ENCODE measurements at places on chromosomes 12 and 14.

GRCh38 chr14:102584871-102585869, 7.3 kb upstream of the RCOR1 start:
- DNase-seq = no peak

- no peak for DNase-seq
These were observed 14.2 kb upstream of the BLTP3B start for GRCh38 chr12:100156731-100157426.

DNA sequence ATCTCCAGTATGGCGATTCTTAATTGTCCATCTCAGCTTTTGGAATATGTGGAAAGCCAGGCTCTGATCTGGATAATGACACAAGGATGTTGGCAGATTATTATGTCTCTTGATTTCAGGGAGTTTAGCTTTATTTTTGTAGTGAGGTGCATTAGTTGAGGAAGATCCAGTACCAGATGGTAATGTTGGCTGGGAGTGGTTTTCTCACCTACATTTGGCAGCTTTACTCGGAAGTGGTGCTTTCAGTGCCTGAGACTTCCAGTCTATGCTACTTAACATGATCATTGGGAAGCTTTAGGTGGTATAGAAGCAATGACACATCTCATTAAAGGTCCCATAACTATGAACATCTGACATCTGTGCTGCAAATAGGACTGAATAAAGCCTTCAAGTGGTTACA, 7.5 kb downstream of the SLC15A5 start:
- DNase-seq = no peak

DNA sequence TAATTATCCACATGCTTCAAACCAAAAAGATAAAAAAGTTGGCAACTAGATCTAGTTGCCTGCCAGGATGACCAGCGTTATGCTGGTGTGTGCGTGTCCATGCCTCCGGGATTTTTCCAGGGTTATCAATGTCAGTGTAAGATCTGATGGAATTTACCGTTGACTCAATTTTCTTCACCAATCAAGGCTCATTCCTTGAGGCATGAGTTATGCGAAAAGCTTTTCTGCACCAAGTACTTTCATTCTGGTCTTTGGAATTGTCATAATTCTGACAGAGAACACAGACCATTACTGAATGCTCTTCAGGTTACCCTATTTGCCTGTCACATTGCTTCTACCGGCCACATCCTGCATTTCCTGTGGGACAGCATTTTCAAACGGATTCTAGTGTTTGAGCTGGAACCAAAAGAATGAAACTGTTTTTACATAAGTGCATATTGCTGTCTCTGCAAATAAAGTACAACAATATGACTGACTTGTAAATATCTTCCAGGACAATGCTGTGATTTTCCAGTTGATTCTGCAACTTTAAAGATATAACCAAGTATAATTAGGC, 91.8 kb downstream of the DUSP16 start:
- DNase-seq = no peak

- no peak for DNase-seq
These were observed 111.1 kb upstream of the SCAF11 start for GRCh38 chr12:46101485-46101869.

- DNase-seq = no peak
These were observed 32.8 kb downstream of the ABCD2 start for GRCh38 chr12:39586816-39587215.

GRCh38 chr12:116820064-116820656, 61.1 kb downstream of the HRK start:
- no peak for DNase-seq
